ENCODE measurements at places on chromosomes 5 and 9.

DNA sequence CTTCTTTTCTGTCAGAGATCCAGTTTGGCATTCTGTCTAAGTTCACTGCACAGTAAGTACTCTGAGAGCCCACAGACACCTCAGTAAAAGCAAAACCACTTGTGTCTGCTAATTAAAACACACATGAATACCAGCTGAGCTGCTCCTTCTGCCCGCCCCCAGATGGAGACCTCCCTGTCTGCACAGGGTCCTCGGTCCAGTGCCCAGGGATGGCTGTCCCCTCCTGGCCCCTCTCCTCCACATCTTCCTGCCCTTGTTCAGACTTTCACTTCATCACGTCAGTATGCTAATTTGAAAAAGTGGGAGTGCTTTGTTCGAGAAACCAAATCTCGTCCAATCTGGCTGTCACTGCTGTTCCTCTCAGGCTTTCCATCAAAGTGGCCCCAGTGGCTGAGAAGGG, 43.5 kb downstream of the LIX1 start:
- no peak for DNase-seq

DNA sequence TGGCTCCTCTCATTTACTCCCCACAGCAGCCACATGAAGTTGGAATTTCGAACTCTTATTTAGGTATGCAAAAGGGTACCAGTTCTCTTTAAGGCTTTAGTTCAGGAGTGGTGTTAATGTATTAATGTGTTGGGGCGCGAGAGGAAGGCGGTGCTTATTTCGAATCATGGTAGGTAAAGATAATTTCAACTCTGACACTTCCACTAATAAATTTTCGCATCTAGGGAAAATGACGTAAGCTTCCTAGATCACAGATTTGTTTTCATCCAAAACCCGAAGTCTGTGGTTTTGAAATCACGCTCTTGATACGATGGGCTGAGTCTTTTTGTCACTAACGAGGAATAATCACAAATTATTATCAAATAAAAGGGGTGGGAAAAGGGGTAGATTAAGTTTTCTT, 681 bp downstream of the PPWD1 start:
- no peak for DNase-seq

GRCh38 chr9:22148876-22149637, 140.0 kb upstream of the CDKN2B start:
- no peak for DNase-seq

GRCh38 chr9:20426019-20426418, 196.3 kb downstream of the MLLT3 start:
- DNase-seq = no peak

GRCh38 chr9:108549184-108549583, 306.6 kb downstream of the ACTL7B start:
- DNase-seq = no peak

- no peak for DNase-seq
Observed at GRCh38 chr5:78569441-78569840, 79.1 kb downstream of the LHFPL2 start.

DNA sequence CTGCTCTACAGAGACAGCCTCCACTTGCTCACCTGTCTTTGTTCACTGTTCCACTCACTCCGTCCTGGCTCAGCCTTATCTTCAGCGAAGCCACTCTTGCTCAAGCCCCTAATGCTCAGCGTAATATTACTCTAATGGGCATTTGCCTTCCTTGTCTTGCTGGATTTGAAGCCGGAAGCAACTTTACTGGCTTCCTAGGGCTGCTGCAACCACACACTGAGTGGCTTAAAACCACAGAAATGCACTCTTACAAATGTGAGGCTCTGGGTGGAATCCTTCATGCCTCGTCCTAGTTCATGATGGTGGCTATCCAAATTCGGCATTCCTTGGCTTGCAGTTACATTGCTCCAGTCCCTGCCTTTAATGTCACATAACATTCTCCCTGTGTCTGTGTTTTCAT, 85.5 kb upstream of the MARCHF11 start:
- no peak for DNase-seq

DNA sequence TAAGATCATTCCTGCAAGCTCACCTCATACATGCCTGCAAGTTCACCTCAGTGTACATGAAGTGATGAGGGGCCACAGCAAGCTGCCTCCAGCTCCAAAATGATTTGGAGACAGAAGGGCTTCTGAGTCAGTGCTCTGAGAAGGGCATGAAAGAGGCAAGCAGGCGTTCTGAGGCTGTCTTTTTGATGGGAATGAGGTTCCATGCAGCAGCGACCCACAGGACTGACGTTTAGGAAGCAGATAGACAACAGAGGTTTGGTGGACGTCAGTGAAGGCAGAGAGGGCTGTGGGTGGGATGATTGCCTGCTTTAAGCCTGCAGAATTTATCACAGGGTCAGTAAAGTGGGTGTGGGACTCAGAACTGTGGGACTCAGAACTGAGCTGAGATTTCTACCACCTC, 8.9 kb upstream of the SMIM32 start:
- no peak for DNase-seq

DNA sequence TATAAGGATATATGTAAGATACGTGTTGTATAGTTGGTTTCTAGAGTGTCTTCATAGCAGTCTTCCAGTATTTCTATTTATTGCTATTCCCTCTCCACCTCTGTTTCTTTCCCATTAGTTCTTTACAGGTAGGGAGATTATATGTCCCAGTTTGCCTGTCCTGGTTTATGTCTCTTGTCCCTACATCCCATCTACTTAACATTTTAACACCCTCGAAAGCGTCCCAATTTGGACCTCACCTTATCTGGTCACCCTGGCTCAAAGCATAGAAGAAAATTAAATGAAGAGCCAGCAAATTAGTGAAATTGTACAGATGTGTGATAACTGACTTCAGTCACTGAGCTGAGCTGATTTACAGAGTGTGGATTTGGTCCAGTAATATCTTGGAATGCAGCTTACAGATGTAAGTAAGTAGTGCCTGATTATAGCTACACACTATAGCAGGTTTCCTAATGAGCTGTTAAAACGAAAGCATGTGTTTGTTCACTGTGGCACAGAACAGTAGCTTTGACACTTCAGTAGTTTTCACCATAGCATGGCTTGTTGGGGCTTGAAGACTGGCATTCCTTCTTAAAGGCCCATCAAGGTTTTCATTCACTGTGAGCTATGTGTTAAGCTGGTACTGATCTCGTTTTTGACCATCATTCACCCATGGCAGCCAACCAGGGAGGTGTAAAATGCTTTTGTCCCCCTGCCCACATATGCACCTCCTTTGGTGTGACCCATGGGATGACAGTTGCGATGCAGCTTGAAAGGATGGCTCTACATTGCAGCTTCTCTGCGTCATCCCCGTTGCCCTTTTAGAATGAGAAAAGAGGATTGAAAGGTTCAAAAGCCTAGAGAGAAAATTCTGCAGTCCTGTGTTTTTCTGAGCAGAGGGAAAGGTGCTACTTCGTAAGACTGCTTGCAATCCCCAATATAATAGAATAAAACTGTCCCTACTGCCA, 192.1 kb upstream of the DMRT1 start:
- no peak for DNase-seq

DNA sequence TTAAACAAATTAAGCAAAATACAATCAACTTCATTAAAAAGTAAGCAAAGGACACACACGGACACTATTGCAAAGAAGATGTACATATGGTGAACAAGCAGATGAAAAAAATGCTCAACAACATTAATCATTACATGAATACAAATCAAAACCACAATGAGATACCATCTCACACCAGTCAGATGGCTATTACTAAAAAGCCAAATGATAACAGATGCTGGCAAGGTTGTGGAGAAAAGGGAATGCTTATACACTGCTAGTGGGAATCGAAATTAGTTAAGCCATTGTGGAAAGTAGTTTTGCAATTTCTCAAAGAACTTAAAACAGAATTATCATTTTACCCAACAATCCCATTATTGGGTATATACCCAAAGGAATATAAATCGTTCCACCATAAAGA, 636.2 kb upstream of the ST8SIA4 start:
- no peak for DNase-seq

DNA sequence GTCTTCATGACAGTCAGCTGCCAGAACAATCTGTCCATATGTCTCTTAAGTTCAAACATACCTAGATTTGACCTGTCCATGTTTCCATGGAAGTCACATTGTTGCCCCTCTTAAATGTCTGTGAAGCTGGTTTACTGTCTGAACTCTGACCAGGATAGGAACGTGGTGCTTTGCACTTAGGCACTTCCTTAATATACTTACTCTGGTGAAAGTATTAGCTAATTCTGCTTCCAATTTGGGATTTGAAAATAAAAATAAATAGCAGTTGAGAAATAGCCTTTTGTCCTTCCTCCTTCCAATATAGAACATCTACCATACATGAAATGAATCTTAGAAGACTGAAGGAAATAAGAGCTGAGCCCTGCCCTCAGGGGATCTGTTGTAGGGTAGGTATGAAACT, 524.5 kb upstream of the CLINT1 start:
- DNase-seq = no peak

DNA sequence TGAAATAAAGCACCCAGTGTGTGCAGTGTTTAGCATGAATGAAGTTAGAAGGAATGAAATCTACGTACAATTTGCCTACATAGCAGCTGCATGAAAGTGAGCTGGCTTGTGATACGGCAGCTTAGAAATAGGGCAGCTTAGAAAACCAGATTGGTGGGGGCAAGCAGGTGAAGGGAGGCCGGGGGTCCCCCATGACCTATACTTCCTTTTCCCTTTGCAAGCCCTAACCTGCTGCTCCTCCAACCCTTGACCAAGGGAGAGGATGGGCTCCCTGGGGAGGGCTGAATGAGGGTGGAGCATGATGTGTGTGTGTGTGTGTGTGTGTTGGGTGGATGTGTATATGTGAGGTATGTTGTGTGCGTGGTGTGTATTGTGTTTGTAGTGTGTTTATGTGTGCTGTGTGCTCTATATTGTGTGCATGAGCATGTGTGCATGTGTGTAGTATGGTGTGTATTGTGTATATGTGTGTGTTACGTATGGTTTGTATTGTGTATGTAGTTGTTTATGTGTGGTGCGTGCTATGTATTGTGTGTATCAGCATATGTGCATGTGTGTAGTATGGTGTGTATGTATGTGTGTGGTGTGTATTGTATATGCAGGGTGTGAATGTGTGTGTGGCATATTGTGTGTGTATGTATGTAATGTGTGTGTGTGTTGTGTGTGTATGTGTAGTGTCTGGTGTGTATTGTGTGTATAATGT, 72.1 kb downstream of the TENT4A start:
- no peak for DNase-seq

- no peak for DNase-seq
Observed at GRCh38 chr5:136209346-136209910, 16.5 kb upstream of the SMIM32 start.

- DNase-seq = no peak
Observed at GRCh38 chr9:27398982-27399653, 102.2 kb upstream of the EQTN start.

GRCh38 chr9:136784249-136784996, 6.7 kb upstream of the TMEM141 start:
- no peak for DNase-seq

DNA sequence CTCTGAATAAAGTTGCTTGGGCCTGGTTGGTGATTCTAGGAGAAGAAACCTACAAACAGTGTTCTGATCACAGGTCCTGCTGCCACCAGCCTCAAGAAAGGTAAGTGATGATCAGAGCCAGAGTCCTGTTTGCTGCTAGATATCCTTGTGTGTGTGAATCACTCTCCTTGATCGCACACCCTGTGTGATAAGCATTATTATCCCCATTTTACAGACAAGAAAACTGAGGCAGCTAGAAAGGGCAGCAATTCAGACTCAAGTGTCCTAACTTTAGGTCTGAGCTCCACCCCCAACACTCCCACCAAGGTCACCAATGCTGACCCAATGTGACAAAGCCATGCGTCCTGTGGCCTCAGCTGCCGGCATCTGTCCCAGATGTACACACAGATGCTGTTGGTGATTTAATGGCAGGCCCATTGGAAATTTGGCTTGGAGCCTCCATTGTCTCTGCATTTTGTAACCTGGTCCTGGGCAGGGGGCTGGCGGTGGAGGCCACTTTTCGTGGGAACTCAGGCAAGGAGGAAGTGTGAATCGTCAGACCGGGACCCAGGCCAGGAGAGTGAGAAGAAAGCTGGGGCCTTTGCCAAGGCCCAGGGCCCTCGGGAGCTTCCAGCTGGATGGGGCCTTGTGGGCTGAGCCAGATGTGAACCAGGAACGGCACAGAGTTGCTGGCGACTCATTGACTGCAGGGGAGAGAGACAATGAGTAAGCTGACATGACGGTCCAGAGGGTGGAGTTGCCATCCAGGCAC, 29.8 kb upstream of the GGTA1 start:
- DNase-seq = no peak

DNA sequence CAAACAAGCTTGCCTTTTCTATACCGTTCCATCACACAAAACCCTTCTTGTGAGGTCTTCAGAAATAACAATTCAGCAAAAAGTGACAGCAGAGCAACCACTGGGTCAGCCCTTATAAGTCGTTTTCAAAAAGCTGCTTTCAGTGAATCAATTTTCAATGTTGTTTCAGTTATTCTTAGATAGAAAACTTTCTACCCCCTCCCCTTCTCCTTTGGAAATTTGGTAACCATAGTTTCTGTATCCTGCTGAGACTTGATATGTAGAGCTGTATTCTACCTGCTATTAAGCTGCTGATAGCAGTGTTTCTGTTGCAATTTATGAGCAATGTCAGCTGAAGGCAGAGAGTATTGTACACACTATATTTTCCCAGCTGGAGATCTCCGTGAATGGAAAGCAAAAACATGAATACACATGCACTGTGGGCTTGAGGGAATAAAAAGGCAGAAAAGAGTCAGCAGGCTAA, 75.7 kb downstream of the ZNF608 start:
- DNase-seq = no peak

DNA sequence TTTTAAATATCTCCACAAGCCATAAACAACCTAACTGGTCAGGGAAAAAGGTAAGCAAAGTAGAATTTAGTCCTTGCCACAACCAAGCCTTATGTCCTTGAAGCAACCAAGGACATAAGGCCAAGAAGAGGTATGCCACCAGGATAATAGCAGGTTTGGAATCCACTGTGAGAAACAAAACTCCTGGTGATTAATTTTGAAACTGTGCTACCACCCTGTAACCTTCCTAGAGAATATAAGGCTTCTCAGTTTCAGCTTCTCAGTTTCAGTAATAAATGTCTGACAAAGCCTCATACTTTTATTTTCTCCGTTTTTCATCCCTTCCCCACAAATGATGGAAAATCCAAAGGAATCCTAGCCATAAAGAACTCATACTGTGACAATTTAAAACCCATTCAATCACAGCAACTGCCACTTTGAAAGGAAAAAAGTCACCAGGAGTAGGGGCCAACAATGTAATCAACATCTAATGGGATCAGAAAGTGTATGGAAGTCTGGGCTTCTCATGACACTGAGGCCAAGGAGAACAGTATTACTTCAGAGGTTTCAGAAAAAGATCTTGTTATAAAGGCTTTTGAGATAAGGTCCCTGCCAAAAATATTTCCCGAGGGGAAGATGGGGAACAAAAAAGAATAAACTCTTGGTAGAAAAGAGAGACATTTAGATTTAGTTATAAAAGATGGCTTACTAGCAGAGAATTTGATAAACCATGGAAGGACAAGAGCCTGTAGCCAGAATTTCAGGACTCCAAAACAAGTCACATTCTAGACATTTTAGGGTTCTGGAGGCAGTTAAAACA, 189.2 kb downstream of the TSSK1B start:
- no peak for DNase-seq
